ENCODE measurements at places on chromosomes 13 and 19.

- no peak for DNase-seq
Measured at GRCh38 chr19:48751845-48752495, 471 bp downstream of the FUT1 start.

- no peak for DNase-seq
Measured at GRCh38 chr13:106348075-106348840, 187.2 kb downstream of the EFNB2 start.

DNA sequence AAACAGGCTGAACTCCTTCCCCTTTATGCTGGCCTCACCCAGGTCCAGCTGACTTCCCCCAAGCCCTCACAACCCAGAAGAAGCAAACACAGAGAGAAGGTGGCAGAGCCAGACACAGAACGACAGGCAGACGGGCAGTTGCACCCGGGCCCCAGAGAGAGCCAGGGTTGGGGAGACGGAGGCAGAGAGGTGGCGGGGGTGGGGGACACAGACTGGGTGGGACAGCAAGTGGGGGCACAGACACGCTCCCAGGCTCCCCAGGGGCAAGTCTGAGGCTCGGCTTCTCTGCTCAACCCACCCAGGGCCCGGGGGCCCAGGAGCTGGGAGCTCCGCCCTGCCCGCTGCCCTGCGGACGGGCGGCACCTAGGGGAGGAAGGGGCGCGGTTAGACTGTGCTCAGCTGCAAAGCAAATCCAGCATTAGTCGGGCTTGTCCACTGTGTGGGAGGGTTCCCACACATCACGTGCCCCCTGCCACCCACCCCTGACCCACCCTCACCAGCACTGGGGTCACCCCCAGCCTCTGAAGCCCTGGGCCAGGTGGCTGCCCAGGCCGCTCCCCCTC, 31.3 kb upstream of the ASF1B start:
- no peak for DNase-seq

DNA sequence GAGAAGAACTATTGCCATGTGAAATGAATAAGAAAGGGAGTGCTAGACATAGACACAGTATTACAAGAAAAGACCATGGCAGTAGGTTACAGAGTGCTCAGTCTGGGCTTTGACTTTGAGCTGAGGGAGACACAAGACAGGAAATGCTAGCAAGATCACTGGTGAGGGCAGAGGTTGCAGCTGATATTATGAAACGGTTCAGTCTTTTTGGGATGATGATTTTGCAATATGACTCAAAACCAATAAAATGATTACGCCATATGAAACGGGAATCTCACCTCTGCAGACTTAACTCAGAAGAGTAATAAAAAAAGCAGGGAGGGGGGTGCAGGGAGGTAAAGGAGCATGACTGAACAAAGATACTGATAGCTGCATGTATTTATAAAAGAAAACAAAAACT, 123.1 kb downstream of the RBM26 start:
- DNase-seq: no peak

DNA sequence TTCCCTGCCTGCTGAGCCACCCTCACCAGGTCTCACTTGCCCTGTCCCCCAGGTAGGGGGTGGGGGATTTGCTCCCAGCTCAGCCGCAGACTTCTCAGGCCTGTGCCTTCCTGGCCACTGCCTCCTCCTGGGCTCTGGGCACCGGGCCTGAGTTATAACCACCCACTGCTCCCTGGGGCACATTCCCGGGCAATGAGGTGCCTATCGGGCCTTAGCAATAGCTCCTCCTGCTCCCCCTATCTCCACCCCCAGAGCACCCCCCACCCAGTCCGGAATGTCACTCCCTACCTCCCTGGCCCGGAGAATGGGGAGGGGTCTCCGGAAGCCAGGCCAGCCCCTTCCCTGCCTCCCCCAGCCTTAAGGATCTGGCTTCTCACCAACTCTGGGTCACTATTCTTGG, at the start of gene KLK5:
KLK5 (minus strand) TSS at position 129 of the 400 bp plus-strand sequence. CDS start 381 bp downstream, outside the sequence.
- DNase-seq: no peak

- DNase-seq: no peak
Measured at GRCh38 chr13:93991569-93991968, 487.9 kb downstream of the DCT start.

GRCh38 chr13:91311491-91311890, 36.0 kb upstream of the MIR17HG start:
- DNase-seq: no peak

GRCh38 chr19:51811344-51811743, 16.4 kb downstream of the FPR3 start:
- DNase-seq: no peak

- no peak for DNase-seq
Measured at GRCh38 chr19:1611353-1611752, 6.1 kb upstream of the UQCR11 start.

DNA sequence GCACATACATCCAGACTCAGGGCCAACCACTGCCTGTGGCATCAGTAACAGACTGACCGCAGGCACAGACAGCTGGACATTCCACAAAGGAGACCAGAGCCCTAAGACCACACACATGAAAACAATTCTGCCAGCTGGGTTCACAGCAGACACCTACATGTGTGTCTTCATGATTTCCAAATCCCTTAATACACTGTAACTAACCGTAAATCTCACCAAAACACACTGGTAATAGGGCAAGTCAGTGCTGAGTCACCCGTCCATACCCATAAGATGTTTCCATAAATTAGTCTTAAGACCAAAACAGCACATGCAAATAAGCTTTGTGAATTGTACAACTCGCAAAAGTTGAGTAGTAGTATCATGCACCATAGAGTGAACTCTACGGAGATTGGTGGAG, 65.4 kb downstream of the TUBGCP3 start:
- DNase-seq: no peak

DNA sequence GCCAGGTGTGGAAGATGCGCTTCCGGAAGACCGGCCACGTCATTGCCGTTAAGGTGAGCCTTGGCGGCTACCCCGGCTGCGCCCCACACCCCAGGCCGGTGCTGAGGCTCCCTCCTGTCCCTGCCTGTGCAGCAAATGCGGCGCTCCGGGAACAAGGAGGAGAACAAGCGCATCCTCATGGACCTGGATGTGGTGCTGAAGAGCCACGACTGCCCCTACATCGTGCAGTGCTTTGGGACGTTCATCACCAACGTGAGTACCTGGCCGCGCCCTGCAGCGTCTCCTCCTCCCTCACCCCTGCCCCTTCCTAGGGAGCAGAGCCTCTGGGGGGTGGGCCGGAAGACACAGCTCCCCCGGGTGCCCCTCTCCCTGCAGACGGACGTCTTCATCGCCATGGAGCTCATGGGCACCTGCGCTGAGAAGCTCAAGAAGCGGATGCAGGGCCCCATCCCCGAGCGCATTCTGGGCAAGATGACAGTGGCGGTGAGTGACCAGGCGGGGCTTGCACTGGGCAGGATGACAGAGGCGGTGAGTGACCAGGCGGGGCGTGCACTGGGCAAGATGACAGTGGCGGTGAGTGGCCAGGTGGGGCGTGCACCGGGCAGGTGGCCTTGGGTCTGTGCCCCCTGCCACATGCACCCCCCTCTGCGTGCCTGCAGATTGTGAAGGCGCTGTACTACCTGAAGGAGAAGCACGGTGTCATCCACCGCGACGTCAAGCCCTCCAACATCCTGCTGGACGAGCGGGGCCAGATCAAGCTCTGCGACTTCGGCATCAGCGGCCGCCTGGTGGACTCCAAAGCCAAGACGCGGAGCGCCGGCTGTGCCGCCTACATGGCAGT, 4.1 kb upstream of the TGFBR3L start:
- no peak for DNase-seq

DNA sequence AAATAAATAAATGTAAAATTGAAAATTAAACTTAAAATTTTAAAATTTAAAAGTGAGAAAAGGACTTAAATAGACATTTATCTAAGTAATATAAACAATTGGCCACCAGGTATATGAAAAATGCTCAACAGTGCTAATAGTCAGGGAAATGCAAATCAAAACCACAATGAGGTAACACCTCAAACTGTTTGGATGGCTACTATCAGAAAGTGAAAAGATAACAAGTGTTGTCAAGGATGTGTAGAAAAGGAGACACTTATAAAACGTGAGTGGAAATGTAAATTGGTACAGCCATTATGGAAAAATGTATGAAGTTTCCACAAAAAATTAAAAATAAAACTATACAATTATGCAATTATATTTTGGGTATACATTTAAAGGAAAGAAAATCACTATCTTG, 752.2 kb downstream of the EFNB2 start:
- no peak for DNase-seq

- DNase-seq: no peak
Measured at GRCh38 chr13:33377411-33377810, 91.9 kb upstream of the STARD13 start.

DNA sequence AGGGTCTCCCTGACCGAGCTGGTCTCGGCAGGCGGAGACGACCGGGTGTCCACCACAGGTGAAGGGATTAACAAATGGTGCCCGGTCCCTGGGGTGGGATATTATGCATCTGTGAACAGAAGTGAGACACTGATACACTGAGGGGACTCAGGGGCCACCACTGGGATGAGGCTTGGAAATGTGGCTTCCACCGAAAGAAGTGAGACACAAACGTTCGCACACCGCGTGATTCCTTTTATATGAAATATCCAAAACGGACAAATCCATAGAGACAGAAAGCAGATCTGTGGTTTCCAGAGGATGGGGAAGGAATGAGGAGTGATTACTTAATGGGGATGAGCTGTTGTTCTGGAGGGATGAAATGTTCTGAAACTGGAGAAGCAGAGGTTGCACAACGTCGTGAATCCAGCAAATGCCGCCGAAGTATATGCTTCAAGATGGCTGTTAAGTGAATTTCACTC, 47.5 kb downstream of the C13orf46 start:
- peak; percentile 10 for DNase-seq

GRCh38 chr19:19263886-19264487, 9.1 kb downstream of the TM6SF2 start:
- no peak for DNase-seq

GRCh38 chr19:1271528-1272422, 2.6 kb downstream of the CIRBP start:
- no peak for DNase-seq

- peak; percentile 36 for DNase-seq
Measured at GRCh38 chr13:28753208-28753892, 34.6 kb upstream of the SLC46A3 start.

DNA sequence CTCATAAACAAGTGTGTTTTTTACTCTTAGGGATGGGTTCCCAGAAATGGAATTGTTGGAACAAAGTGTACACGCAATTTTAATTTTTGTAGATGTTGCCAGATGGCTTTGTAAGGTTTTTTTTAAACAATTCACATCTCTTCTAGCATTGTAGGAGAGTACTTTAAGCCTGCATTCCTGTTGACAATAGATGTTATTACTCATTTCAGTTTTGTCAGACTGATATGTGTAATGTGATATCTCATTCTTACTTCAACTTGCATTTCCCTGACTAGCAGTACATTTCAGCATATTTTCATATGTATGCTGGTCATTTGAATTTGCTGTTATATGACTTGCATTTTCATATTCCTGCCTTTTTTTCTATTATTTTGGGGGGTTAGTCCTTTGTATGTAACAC, 186.6 kb upstream of the SLITRK6 start:
- DNase-seq: no peak

- DNase-seq: peak; percentile 35
Measured at GRCh38 chr13:89695343-89696257, 1651.9 kb upstream of the MIR17HG start.

DNA sequence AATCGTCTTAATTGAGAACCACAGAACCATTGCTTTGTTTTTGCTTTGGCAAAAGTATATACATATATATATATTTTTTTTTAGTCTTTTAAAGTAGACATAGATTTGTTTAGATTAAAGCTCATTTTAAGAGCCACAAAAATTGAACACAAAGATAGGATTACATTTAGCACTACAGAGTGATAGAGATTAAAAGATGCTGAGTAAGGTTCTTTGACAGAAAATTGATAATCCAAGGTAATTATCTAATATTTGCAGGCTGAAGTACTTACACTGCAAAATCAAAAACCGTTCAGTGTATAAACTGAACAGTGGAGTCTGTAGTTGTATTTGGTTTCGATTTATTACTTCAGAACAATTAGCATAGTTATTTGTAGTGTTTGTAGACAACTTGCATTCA, 24.5 kb upstream of the ZNF98 start:
- DNase-seq: no peak

GRCh38 chr19:49546825-49547565, 19.2 kb downstream of the RCN3 start:
- DNase-seq: peak; percentile 88

DNA sequence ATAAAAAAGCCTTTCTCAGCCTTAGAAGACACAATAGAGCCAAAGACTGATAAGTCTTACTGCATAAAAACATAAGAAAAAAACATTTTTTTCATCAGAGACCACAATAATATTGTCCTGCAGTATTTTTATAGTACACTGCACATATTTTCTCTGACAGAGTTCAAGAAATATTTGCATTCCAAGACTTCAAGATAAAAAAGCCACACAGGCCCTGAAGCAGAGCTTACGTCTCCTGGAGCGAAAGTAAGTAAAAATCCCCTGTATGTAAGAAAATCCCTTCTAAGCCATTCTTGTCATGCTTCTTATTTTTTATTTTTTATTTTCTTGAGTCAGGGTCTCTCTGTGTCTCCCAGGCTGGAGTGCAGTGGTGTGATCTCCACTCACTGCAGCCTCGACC, 755.9 kb downstream of the LIG4 start:
- no peak for DNase-seq

- no peak for DNase-seq
Measured at GRCh38 chr19:18735752-18736151, 52.3 kb downstream of the CRTC1 start.

GRCh38 chr19:21569494-21569865, 64.1 kb downstream of the ZNF429 start:
- peak; percentile 77 for DNase-seq

DNA sequence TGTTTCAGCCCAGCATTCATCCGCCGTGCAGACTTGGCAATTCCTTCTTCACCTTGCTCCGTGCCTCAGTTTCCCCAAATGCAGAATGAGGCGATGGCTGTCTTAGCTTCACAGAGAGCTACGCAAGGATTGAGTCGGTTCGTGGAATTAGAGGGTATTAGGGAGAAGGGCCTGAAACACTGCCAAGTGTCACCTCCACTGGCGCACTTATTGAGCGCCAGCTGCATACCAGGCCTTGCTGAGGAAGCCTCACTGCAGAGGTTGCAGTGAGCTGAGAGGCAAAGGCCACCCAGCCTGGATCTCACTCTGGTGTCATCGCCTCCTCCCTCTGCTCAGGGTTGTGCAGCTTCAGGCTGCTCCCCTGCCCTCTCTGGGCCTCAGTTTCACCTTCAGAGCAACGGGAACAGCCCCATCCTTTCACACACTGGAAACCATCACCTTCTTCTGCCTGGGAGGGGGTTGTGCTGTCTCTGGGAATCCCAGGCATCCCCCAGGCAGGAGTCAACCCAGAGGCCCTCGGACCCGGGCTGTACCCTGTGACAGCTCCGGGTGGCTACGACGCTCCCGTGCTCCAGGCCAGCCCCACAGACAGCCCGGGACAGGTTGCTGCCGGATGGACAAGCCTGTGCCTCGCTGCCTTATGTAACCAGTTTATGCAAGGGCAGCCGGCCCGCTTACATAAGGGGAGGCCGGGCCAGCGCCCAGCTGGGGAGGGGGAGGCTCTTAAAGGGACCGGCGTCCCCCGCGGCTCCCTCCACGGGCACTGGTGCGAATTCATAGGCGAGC, 31.9 kb downstream of the NFIC start:
- DNase-seq: peak; percentile 67

GRCh38 chr19:4660181-4660791, 9.9 kb downstream of the MYDGF start:
- no peak for DNase-seq

- DNase-seq: no peak
Measured at GRCh38 chr13:111515635-111516034, 195.2 kb downstream of the TEX29 start.

GRCh38 chr13:40231751-40232150, 434.7 kb downstream of the FOXO1 start:
- DNase-seq: no peak
